ENCODE measurements at places on chromosomes 2 and 18. TPM values are rescaled to one million over a fixed set of nuclear protein-coding genes. Genes with fewer than 3 reads are reported as not detected.

DNA sequence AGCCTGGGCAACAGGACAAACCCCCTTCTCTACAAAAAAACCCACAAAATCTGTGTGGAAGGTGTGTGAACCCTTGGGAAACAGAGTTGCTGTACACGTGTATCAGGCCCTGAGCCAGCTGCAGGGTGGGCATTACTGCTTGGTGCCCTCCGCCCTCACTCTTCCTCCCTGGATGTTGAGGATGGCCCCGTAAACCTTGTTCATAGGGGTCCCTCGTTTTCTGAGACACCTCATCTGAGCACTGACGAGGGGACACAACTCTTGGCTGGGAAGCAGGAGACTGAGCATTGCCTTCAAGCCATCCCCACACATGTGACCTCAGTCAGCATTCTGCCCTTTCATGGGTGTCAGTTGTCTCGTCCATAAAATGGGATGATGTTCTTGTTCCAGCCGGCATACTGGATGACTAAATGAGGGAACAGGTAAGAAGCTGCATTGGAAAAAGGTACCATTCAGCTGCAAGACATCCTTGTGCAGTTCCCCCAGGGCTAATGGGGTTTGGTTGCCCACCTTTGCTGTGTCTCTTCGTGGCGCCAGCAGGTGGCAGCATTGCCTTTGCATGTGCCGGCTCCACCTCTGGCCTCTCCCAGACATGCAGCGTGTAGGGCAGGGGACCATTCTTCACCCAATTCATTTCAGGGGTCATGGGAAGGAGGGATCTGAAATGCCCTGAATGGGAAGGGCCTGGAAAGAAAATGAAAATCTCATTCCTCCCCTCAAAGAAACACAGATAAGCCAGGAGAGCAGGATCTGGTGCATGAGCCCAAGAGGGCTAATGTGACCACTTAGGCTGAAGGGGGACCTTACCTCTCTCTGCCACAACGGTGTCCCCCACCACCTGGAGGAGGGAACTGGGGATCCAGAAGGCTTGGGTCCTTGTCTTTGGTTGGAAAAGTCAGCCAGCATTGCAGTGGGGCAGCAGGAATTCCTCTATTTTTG lies 36.4 kb upstream of the HAAO start:
- peak; percentile 81 for DNase-seq
- H3K36me3 ChIP-seq: no peaks in the 10 kb centered on the region
- no peaks in the 10 kb centered on the region for H3K27me3 ChIP-seq
- no peak overlapping the region for H3K4me3 ChIP-seq
- peaks cover 16% of the 10 kb centered on the region for H3K4me1 ChIP-seq

- DNase-seq: no peak
- no peaks in the 10 kb centered on the region for H3K36me3 ChIP-seq
- H3K4me3 ChIP-seq: no peak overlapping the region
- no peaks in the 10 kb centered on the region for H3K27me3 ChIP-seq
Observed at GRCh38 chr2:216715402-216715974, 20.1 kb upstream of the IGFBP5 start.

DNA sequence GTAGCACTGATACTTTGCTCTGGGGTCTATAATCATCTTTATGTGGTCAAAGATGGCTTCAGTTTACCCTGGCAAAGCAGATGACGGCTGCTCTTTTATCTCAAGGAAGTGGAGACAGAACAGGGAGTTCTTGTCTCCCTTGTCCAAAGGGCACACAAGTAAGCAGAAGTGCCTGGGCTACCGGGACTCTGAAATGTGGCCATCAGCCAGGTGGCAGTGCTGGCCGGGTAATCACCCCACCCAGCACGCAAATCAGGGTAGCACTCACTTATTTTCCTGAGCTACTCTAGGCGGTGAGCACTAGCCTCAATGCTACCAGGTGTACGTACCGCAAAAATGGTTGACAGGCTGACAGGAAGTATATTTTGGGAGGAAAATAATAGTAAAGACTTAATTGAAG lies 119.7 kb upstream of the ETAA1 start:
- H3K27ac ChIP-seq: no peak overlapping the region
- no peaks in the 10 kb centered on the region for H3K36me3 ChIP-seq
- H3K4me3 ChIP-seq: no peak overlapping the region
- no peaks in the 10 kb centered on the region for H3K4me1 ChIP-seq
- peak; percentile 23 for DNase-seq

DNA sequence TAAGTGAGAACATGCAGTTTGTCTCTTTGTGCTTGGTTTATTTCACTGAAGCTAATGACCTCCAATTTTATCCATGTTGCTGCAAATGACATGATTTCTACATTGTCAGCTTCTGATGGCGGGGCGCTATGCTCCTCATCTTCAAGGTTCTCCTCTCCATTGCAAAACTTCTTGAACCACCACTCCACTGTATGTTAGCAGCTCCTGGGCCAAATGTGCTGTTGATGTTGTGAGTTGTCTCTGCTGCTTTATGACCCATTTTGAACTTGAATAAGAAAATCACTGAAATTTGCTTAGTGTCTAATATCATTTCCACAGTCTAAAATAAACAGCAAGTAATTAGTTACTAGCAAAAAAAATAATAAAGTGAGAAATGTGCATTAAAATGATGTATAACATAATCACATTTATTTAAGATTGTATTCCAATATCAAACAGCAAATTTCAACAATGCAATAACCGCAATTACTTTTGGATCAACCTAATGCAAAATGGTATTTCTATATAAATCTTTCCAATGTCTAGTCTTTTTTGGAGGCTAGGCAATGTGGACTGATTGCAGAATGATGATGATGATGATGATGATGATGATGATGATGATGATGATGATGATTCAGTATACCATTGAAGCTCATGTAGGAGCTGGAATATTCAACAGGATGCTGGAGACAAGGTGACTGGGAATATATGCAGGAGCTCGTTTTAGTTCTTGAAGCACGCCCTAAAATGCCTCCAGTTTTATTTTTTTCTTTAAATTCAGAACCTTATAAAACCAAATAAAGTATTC lies 304.9 kb upstream of the KYNU start:
- no peaks in the 10 kb centered on the region for H3K4me1 ChIP-seq
- no peaks in the 10 kb centered on the region for H3K36me3 ChIP-seq
- H3K4me3 ChIP-seq: no peak overlapping the region
- no peaks in the 10 kb centered on the region for H3K27me3 ChIP-seq
- no peak overlapping the region for H3K27ac ChIP-seq
- DNase-seq: no peak

DNA sequence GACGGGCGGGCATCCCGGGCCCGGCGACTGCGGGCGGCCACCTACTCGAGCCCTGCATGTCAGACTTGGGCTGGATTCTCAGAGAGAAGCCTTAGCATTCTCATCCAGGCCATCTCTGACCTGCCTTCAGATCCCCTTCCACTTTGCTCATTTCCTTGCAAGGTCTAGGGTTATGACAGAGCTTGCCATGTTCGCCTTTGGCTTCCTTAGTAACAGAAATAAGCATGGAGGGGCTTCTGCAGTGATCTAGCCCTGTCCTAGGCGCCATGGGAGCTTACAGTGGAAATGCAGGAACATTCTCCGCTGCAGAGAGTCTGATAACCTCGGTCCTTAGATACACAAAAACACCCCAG lies 632 bp upstream of the ACVR1 start:
- no peak for DNase-seq
- peak overlapping the region; percentile 89 for H3K4me3 ChIP-seq
- no peaks in the 10 kb centered on the region for H3K36me3 ChIP-seq
- peak overlapping the region; percentile 92 for H3K27ac ChIP-seq
- H3K4me1 ChIP-seq: peaks cover 19% of the 10 kb centered on the region

DNA sequence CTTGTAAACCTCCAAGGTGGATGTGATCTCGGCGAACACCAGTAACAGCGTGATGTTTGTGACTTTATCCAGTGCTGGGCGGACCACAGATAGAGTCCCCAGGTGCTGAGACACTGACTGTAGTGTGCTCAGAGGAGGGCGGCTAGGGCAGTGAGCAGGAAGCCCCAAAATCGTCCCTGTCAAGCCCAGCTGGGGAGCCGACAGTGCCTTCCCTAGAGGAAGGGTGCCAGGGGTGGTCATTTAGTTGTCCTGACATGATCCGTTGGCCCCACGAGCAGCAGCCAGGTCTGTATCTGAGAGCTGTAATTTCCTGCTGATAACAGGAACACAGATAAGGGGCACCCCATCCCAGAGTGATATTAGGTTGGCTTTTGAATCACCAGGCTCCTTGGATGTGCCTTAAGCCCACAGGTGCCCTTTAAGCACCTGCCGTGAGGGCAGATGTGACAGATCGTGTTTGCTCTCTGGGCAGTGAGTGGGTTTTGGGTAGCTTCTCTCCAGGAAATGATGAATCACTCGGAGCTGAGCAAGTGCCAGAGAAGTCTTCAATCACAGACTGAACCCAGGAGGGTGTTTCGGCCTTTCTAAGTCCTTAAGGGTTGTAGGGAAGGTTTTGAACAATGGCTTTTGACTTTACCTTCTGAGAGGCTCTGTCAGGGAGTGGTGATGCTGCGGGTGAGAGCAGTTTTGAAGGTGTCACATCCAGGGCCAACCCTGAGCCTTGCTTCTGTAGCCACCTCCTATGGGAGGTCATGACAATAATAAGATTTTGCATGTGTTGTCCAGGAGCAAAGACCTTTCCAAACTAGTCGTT lies 7.7 kb downstream of the LPIN1 start:
- H3K4me3 ChIP-seq: peak overlapping the region; percentile 25
- H3K27me3 ChIP-seq: no peaks in the 10 kb centered on the region
- DNase-seq: no peak
- H3K4me1 ChIP-seq: peaks cover 46% of the 10 kb centered on the region

DNA sequence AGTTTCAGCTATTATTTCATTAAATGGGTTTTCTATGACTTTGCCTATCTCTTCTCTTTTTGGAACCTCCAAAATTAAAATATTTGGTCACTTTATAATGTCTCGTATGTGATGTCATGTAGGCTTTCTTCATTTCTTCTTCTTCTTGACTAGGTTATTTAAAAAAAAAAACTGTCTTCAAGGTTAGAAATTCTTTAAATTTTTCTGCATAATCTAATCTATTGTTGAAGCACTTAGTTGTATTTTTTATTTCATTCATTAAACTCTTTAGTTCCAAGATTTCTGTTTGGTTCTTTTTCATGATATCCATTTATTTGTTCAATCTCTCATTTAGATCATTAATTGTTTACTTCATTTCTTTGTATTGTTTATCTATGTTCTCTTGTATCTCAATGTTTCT lies 43.8 kb upstream of the ROCK1 start:
- H3K27me3 ChIP-seq: no peaks in the 10 kb centered on the region
- no peaks in the 10 kb centered on the region for H3K36me3 ChIP-seq
- H3K4me3 ChIP-seq: no peak overlapping the region
- DNase-seq: no peak
- no peak overlapping the region for H3K27ac ChIP-seq
- H3K4me1 ChIP-seq: no peaks in the 10 kb centered on the region

GRCh38 chr18:9619545-9619944 lies 5.2 kb upstream of the PPP4R1 start:
- peak overlapping the region; percentile 36 for H3K27ac ChIP-seq
- no peaks in the 10 kb centered on the region for H3K36me3 ChIP-seq
- no peak for DNase-seq
- H3K4me1 ChIP-seq: peaks cover 9% of the 10 kb centered on the region
- H3K27me3 ChIP-seq: no peaks in the 10 kb centered on the region

- H3K4me1 ChIP-seq: no peaks in the 10 kb centered on the region
- no peak for DNase-seq
- no peaks in the 10 kb centered on the region for H3K27me3 ChIP-seq
- no peak overlapping the region for H3K4me3 ChIP-seq
- H3K36me3 ChIP-seq: no peaks in the 10 kb centered on the region
Observed at GRCh38 chr18:1573732-1574131, 669.1 kb downstream of the ADCYAP1 start.

DNA sequence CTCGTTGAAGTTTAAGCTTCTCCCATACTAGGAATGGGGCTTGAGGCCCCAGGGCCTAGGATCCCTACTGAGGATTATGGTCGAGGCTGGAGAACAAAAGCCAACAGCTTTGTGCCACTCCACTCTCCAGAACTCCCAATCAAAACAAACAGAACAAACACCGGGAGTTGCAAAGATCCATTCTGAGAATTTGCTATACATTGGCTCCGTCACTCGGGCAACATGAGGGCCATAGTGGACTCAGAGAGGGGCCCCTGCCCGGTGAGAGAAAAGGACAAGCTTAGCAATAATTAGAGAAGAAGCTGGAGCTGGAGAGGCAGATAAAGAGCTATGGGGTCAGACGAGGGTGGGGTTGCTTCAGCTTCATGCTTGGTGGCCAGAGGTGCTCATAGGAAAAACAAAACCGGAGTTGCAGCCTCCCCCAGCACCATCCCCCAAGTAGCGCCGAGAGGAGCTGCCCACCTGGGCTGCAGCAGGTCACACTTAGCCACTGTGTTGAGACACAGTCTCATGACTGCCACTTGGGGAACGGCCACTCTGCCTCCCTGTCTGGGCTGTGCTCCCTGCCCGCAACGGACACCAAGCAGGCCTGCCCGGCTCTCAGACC lies 142.3 kb upstream of the HAAO start:
- no peaks in the 10 kb centered on the region for H3K36me3 ChIP-seq
- H3K4me3 ChIP-seq: no peak overlapping the region
- no peak overlapping the region for H3K27ac ChIP-seq
- H3K4me1 ChIP-seq: peaks cover 48% of the 10 kb centered on the region

DNA sequence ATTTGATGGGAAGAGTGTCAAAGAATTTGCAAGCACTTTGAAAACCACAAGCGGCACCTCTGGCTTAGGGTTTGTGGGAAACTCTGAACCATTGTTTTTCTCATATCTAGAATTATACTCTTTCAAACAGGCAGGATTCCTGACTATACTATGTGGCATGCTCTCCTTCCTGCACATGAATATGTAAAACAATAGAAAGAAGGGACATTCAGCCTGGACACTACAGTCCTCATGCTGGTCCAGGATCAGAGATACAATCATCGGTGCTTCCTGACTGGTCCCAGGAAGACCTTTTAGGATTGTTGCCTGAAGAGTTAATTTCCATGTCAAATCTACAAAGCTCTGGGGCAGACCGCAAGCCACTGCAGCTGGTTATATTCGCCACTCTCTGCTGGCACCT lies 55.7 kb upstream of the RASGRP3 start:
- H3K27ac ChIP-seq: no peak overlapping the region
- peaks cover 3% of the 10 kb centered on the region for H3K4me1 ChIP-seq
- DNase-seq: no peak
- no peaks in the 10 kb centered on the region for H3K36me3 ChIP-seq
- no peaks in the 10 kb centered on the region for H3K27me3 ChIP-seq

GRCh38 chr2:151437630-151438029 lies 27.9 kb downstream of the RIF1 start:
- H3K4me1 ChIP-seq: no peaks in the 10 kb centered on the region
- DNase-seq: no peak
- no peak overlapping the region for H3K27ac ChIP-seq
- H3K4me3 ChIP-seq: no peak overlapping the region
- H3K36me3 ChIP-seq: peaks cover 50% of the 10 kb centered on the region
- H3K27me3 ChIP-seq: no peaks in the 10 kb centered on the region

The TUBA4B gene
- total RNA-seq: 3.4 TPM

The EFHD1 gene
- 5.9 TPM for total RNA-seq

The UGT1A5 gene
- total RNA-seq: not detected

The ITPRID2 gene
- total RNA-seq: 223 TPM

The ANKRD23 gene
- 2.0 TPM for total RNA-seq

The LINC00305 gene
- not detected for total RNA-seq

The TMEM198 gene
- 12.6 TPM for total RNA-seq

The SERTAD2 gene
- 19.3 TPM for total RNA-seq
